Activated CD8-positive, alpha-beta memory T cell treated with anti-CD3 and anti-CD28 coated beads for 1 hour (primary cell): ENCODE measurements at places on chromosomes 5 and 9.

- DNase-seq: no peak
These were observed 40.0 kb downstream of the FBXL7 start for GRCh38 chr5:15539951-15540350.

DNA sequence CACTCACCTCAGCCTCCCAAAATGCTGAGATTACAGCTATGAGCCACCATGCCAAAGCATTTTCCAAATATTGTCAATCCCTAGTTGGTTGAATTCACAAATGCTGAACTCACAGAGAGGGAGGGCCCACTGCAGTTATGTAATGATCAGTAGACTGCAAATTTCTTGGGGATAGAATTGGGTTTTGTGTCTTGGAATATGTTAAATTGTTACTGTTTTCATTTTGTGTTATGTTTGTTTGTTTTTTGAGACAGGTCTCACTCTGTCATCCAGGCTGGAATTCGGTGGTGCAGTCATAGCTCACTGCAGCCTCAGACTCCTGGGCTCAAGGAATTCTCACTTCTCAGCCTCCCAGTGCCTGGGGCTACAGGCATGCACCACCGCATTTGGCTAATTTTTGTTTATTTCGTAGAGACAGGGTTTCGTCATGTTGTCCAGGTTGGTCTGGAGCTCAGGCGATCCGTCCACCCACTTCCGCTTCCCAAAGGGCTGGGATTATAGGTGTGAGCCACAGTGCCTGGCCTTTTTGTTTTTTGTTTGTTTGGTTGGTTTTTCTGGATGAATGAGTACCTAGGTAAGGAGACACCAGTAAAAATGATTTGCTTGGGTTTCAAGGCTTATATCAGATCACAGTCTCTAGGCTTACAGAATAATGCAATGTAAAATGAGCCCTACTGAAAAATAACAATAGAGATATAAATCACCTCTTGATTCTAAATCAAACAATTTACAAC is 31.5 kb upstream of the LMNB1 start:
- no peak for DNase-seq

DNA sequence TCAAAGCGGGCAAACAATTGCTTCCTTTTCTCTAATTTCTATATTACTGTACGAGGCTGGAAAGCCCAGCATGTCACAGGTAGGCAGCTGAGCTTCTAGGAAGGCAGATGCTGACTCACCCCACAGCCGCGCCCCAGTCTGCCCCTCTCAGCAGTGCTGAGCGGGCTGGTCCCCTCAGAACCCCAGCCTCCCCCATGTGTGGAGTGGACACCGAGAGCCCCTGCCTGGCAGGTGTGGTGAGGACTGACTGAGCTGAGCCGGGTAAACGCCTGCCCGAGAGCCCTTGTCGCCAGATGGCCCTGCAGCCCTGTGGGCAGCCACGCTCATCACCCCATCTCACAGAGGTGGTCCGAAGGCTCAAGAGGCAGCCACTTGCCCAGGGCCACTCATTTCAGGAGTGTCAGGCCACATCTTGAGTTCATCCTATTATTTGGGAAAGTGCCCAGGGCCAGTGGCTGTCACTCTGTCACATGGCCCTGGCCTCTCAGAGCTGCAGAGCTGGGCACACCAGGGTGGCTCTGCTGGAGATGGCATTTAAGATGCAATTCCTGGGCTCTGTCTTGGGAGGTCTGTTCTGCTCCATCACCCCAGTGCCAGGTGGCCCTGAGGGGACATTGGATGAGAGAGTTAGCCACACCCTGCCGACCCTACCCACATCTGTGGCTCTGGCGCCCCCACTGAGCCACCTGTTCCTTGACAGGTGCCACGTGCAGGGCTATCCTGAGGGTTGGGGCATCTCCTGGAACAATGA is 12.4 kb downstream of the CARD19 start:
- DNase-seq: no peak

GRCh38 chr5:56147659-56148230 is 85.4 kb downstream of the ANKRD55 start:
- no peak for DNase-seq
